ENCODE measurements at places on chromosomes 4 and X.

- DNase-seq, result no peak
Observed at GRCh38 chrX:103467887-103468286, 51.4 kb downstream of the RAB40A start.

GRCh38 chrX:119455264-119455663 is 13.0 kb upstream of the SLC25A5 start:
- peak; percentile 43 for DNase-seq

DNA sequence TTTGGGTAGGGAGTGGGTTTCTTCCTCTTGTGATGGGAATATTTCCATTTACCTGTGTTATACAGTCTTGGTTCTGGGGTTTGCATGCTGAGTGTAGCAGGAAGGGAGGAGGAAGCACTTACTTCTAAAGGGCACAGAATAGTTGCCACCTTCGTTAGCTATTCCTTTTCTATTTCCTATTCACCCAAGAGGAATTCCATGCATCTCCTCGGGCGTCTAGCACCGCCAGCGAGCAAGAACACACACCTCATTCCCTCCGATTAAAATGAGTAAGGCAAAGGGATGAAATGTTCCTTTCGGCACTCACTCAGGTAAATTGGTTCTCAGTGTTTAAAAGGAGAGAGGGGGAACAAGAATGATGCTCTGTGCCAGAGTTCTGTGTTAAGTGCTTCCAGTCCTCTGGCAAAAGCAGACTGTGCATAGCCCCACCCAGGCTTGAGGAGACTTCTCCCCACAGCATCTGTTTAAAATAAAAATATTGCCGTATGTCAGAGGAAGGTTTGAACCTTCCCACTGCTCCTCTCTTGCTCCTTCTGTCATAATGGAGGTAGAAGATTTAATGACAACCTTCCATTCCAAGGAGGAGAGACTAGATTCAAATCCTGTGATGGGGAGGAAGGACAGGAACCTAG is 351.4 kb downstream of the PTTG2 start:
- no peak for DNase-seq

DNA sequence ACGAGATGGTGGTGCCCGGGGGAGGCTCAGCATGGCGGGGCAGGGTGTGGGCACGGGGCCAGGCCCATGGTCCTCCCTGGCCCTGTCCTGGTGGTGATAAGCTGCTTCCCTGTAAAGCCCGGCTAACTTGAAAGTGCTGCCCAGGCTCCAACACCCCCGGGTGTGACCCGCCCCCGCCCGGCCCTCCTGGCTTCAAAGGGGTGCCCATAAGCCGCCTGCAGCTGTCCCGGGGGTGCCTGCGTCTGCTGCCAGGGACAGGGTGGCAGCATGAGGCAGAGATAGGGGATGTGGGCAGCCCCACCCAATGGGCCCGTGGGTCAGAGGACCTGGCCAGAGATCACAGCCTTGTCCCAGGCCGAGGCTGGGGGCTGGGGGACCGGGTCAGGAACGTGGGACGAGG is 18.1 kb downstream of the FGFRL1 start:
- DNase-seq, result no peak

- DNase-seq, result no peak
Observed at GRCh38 chr4:176343286-176343685, 23.5 kb downstream of the SPCS3 start.

DNA sequence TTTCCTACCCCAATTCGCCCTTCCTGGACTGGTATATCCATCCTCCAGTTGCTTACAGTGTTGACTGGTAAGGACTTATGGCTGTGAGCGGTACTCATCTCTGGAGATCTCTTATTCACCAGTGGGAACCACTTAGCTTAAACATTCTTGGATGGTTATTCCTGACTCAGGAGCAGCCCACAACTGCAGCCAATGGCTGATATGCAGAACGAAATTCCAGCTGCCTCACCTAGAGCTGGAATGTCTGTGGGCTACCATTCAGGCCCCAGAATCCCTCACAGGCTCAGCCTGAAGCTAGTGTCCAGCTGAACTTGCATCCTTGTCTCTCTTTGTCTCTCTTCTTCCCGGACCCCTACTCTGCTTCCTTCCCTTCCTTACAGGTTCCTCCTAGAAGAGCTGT is 138.9 kb upstream of the SMIM31 start:
- DNase-seq, result no peak

- DNase-seq, result peak; percentile 2
Observed at GRCh38 chr4:130808492-130808891, 1712.5 kb downstream of the C4orf33 start.

Measured in fibroblast of skin of abdomen (primary cell).